H1 (cell line): ENCODE measurements at places on chromosomes 2 and 18. TPM values are rescaled to one million over a fixed set of nuclear protein-coding genes. Genes with fewer than 3 reads are reported as not detected.

GRCh38 chr2:12884713-12885282, 168.1 kb downstream of the TRIB2 start:
- DNase-seq = no peak
- H3K36me3 ChIP-seq = no peaks in the 10 kb centered on the region
- H3K27ac ChIP-seq = no peak overlapping the region
- no peaks in the 10 kb centered on the region for H3K4me1 ChIP-seq

DNA sequence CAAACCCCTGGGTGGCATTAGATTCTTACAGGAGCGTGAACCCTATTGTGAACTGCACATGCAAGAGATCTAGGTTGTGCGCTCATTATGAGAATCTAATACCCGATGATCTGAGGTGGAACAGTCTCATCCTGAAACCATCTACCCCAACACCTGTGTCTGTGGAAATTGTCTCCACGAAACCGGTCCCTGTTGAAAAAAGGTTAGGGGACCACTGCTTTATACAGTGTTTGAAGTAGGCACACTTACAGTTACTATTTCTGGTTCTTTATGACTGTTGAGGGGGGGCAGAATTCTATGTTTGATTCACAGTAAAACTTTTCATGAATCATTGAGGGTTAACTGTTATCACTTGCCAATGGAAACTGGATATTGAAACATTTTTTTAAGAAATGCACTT, 72.0 kb downstream of the RIF1 start:
- no peak overlapping the region for H3K27ac ChIP-seq
- peaks cover 2% of the 10 kb centered on the region for H3K4me1 ChIP-seq
- no peak overlapping the region for H3K4me3 ChIP-seq

DNA sequence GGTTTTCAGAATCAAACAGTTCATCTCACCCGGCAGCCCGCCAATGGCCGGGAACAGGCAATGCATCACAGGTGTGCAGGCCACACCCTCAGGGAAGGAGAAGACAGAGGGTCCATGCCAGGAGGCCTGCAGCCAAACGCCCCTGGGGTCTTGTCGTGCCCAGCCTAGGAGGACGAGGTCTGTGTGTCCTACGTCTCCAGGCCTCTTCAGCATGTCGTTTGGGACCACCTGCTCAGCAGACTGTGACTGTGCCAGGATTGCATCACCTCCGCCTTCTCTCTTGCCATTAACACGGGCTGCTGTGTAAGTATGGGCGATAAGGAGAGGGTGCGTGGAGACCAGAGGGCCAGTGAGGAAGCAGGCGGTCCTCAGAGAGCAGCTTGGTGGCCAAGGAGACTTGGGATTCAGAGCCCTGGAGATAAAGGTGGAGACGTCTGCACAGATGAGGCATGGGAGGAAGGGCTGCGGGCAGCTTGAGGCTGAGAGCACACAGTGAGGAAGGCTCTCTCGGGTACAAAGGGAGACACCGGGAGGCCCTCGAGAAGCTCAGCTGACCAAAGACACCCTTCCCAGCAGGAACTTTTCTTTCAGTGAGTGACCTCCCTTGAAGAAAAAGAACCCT, 37.4 kb upstream of the KLHL29 start:
- H3K27ac ChIP-seq = no peak overlapping the region
- peaks cover 2% of the 10 kb centered on the region for H3K4me1 ChIP-seq
- H3K4me3 ChIP-seq = no peak overlapping the region
- H3K36me3 ChIP-seq = no peaks in the 10 kb centered on the region
- peaks cover 6% of the 10 kb centered on the region; the same call in 1 of the 2 replicates for H3K27me3 ChIP-seq
- DNase-seq = no peak

GRCh38 chr2:63721082-63721424, 120.6 kb upstream of the UGP2 start:
- no peak for DNase-seq
- 0 out of 2 replicates have a peak, but pooled peaks cover 3% of the 10 kb centered on the region for H3K4me1 ChIP-seq
- H3K4me3 ChIP-seq = no peak overlapping the region
- no peaks in the 10 kb centered on the region for H3K27me3 ChIP-seq
- H3K36me3 ChIP-seq = no peaks in the 10 kb centered on the region
- no peak overlapping the region for H3K27ac ChIP-seq

GRCh38 chr2:100813527-100813926, 6.4 kb upstream of the NPAS2 start:
- no peaks in the 10 kb centered on the region for H3K36me3 ChIP-seq
- H3K4me1 ChIP-seq = peaks cover 3% of the 10 kb centered on the region; the same call in 1 of the 2 replicates
- H3K4me3 ChIP-seq = no peak overlapping the region
- H3K27me3 ChIP-seq = peaks cover 2% of the 10 kb centered on the region
- no peak for DNase-seq

Gene DARS1
- total RNA-seq = 85.9 and 86.5 TPM in 2 replicates

DNA sequence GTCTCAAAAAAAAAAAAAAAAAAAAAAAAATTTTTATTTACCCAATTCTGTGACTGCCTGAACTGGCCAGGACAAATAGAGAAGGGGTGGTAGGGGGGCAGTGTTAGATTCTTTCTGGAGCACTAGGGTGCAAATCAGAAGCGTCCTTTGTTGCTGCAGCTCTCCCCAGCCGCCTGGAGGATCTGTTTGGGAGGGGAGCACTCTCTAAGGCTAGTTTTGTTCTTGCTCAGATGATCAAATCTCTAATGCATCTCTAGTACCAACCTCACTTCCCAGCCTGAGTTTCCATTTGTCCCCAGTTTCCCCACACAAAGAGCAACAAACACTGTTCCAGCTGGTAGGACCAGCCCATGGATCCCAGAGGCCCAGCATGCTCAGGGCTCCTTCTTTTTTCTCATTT, 83.0 kb downstream of the GBX2 start:
- H3K27me3 ChIP-seq = no peaks in the 10 kb centered on the region
- DNase-seq = no peak
- H3K27ac ChIP-seq = no peak overlapping the region

Gene CTDP1
- 35.3 and 37.0 TPM in 2 replicates for total RNA-seq

DNA sequence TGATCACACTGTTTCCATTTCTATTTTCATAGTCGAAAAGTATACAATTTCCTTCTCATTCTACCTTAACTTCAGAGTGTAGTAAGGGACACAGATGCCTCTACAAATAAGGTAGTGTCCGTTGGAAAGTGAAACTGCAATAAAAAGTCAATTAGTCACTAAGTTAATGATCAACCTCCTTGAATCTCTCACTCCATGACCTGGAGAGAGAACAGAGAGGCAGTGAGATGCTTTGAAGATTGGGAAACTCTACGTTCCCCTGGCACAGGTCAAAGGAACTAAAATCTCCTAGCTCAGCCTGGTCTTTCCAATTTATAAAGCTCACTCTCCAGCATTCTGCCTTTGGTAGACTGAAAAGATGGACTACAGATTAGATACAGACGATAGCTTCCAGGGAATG, 153.8 kb upstream of the ACAA2 start:
- no peak overlapping the region for H3K4me3 ChIP-seq
- no peak overlapping the region for H3K27ac ChIP-seq
- H3K36me3 ChIP-seq = no peaks in the 10 kb centered on the region
- H3K27me3 ChIP-seq = no peaks in the 10 kb centered on the region
- DNase-seq = no peak
- no peaks in the 10 kb centered on the region for H3K4me1 ChIP-seq

- H3K4me3 ChIP-seq = no peak overlapping the region
- H3K27me3 ChIP-seq = no peaks in the 10 kb centered on the region
- H3K27ac ChIP-seq = no peak overlapping the region
- no peak for DNase-seq
- H3K36me3 ChIP-seq = no peaks in the 10 kb centered on the region
- H3K4me1 ChIP-seq = no peaks in the 10 kb centered on the region
These were observed 219.3 kb upstream of the OSR1 start for GRCh38 chr2:19577723-19578122.
